ENCODE measurements at places on chromosomes 7 and 10. TPM values are rescaled to one million over a fixed set of nuclear protein-coding genes. Genes with fewer than 3 reads are reported as not detected.

Gene NPFFR1
- total RNA-seq, result under 0.01 TPM

Gene ABCC2
- 103 TPM for total RNA-seq

Gene RAPGEF5
- 0.06 TPM for total RNA-seq

Gene CRHR2
- 0.02 TPM for total RNA-seq

Gene BTAF1
- total RNA-seq, result 9.6 TPM

Gene SVIL
- total RNA-seq, result 24.7 TPM

Gene SLC26A5
- total RNA-seq, result not detected

Gene ITGB8
- 1.4 TPM for total RNA-seq

Gene GLI3
- 0.30 TPM for total RNA-seq

Gene COL1A2
- total RNA-seq, result not detected

Gene MASTL
- total RNA-seq, result 18.6 TPM

Gene CDNF
- 1.3 TPM for total RNA-seq

Gene ERVW-1
- total RNA-seq, result not detected

Gene PRSS37
- not detected for total RNA-seq

Gene SPDYE8
- not detected for total RNA-seq

Gene IFIT1
- total RNA-seq, result 5.4 TPM

Gene PLAC9
- total RNA-seq, result 0.16 TPM

Gene PRR15
- 4.6 TPM for total RNA-seq

Gene FOXI2
- total RNA-seq, result not detected

Gene TET1
- 0.59 TPM for total RNA-seq

Gene SAP25
- 0.44 TPM for total RNA-seq

Gene BTBD16
- total RNA-seq, result 0.66 TPM

Gene TRPV5
- total RNA-seq, result not detected

Gene SYT15
- total RNA-seq, result 3.0 TPM

Gene SPDYE16
- 0.10 TPM for total RNA-seq

Gene STRIP2
- 6.5 TPM for total RNA-seq

Gene C10orf95
- 0.19 TPM for total RNA-seq

Gene BEND7
- 8.7 TPM for total RNA-seq

Gene PDCD4
- 25.1 TPM for total RNA-seq

Gene GFRA1
- total RNA-seq, result 9.5 TPM

Gene MMD2
- total RNA-seq, result not detected

Gene SFRP4
- total RNA-seq, result 4.3 TPM

Gene HEPACAM2
- total RNA-seq, result not detected

Gene ADAM22
- total RNA-seq, result 0.24 TPM

Gene CDC14C
- total RNA-seq, result 0.03 TPM

Gene XPNPEP1
- total RNA-seq, result 30.3 TPM

Gene UCMA
- total RNA-seq, result not detected

Gene KAZALD1
- total RNA-seq, result 3.0 TPM

Gene INMT
- 0.03 TPM for total RNA-seq

Gene RHOBTB1
- 17.2 TPM for total RNA-seq

Gene STOX1
- 0.73 TPM for total RNA-seq

Gene ANKRD1
- total RNA-seq, result 52.3 TPM

Gene MYO1G
- 0.27 TPM for total RNA-seq

Gene CCDC3
- total RNA-seq, result 1.4 TPM

Data from A549 treated with AZD2906 at 1 μM for 4 hours (cell line).